ENCODE measurements at places on chromosomes 7 and 10. TPM values are rescaled to one million over a fixed set of nuclear protein-coding genes. Genes with fewer than 3 reads are reported as not detected.

The FAM221A gene
- total RNA-seq: 1.5 TPM

The MMRN2 gene
- total RNA-seq: 6.2 TPM

The ZCCHC24 gene
- 33.8 TPM for total RNA-seq

The CTTNBP2 gene
- total RNA-seq: 1.2 TPM

The UBE2D4 gene
- 14.6 TPM for total RNA-seq

The AKR1E2 gene
- 18.4 TPM for total RNA-seq
